Hepatocyte (in vitro differentiated cells): ENCODE measurements at places on chromosomes 16 and 17. TPM values are rescaled to one million over a fixed set of nuclear protein-coding genes. Genes with fewer than 3 reads are reported as not detected.
A peak's percentile ranks its signal among the peaks of the same experiment; 100 is the strongest.

DNA sequence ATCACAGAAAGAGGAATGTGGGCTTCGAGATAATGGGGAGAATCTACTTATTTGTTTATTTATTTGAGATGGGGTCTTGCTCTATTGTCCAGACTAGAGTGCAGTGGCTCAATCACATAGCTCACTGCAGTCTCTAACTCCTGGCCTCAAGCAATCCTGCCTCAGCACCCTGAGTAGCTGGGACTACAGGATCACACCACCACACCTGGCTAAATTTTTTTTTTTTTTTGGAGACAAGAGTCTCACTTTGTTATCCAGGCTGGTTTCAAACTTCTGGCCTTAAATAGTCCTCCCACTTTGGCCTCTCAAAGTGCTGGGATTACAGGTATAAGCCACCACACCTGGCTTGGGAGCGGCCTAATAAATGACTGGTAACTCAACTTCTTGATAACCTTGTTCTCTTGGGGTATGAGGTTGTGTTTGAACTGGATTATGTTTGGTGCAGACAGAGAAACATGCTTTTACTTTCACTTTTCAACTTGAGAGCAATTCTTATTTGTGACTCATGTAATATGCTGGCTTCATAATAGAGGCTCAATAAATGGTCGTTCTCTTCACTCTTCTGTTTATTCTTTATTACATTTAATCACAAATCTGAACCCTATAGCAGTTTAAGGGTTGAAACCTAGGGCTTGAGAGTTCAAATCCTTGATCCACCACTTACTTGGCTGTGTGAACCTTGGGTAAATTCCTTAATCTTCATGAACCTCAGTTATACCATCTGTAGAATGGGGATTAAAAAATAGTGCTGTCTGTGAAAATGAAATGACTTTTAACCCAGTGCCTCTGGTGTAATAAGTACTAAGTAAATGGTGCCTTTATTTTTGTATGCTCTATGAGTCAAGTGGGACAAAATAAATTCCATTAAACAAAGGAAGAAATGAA lies 129.1 kb upstream of the HS3ST2 start:
- H3K4me1 ChIP-seq = no peaks in the 10 kb centered on the region
- peak overlapping the region; percentile 41 for H3K27ac ChIP-seq
- no peak overlapping the region for H3K4me3 ChIP-seq
- no peak for DNase-seq

DNA sequence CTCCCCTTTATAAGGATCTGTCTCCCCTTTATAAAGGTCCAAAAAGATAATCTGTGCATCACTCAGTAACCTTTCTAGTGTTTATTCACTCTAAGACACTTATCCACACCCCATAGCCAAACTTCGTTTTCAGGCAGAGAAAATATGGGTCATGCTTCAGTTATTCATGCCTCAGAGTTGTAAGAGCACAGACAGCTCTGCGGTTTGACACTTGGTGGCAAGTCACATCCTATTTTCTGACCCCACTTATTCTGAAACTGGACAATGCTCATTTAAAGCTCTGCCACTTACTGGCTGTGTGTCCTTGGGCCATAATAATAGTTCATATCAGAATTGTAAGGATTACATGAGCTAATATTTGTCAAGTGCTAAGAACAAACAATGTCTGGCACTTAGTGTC lies 2.0 kb upstream of the KRTAP2-1 start:
- no peak overlapping the region for H3K4me3 ChIP-seq
- H3K36me3 ChIP-seq = no peaks in the 10 kb centered on the region
- H3K27ac ChIP-seq = peak overlapping the region; percentile 15
- no peaks in the 10 kb centered on the region for H3K27me3 ChIP-seq
- DNase-seq = no peak

DNA sequence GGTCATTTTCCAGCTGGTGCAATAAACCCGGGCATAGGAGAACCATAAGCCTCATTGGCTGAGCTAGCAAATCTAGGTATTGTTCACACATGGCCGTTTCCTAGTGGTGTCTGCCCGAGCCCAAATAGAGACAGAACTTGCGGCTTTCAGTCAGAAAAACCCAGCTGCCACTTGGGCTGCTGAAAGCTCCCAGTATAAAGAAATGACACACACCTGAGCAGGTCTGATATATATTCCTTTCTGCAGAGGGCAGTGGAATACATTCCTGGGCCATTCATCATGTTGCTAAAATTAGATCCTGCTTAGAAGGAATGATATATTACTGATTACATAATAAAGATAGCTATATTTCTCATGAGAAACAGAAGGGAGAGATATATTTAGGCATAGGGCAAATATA lies 83.9 kb upstream of the IRX5 start:
- H3K4me3 ChIP-seq = no peak overlapping the region
- no peaks in the 10 kb centered on the region for H3K4me1 ChIP-seq
- H3K36me3 ChIP-seq = no peaks in the 10 kb centered on the region
- DNase-seq = peak; percentile 68

- no peak overlapping the region for H3K27ac ChIP-seq
- H3K4me1 ChIP-seq = peaks cover 5% of the 10 kb centered on the region
- no peaks in the 10 kb centered on the region for H3K36me3 ChIP-seq
These were observed 4.6 kb upstream of the DYNLRB2 start for GRCh38 chr16:80536238-80536637.

DNA sequence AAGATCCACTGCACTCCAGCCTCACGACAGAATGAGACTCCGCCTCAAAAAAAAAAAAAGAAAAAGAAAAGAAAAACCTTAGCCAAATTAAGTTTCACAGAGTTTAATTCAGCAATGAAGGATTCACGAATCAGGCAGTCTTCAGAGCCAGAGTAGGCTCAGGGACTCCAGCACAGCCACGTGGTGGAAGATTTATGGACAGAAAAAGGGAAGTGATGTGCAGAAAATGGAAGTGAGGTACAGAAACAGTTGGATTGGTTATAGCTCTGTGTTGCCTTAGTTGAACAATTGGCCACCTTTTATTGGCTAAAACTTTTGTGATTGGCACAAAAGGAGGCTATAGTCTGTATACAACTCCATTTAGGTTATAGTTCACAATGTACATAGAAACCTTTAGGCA lies 256.6 kb downstream of the HS3ST3B1 start:
- H3K36me3 ChIP-seq = no peaks in the 10 kb centered on the region
- H3K27ac ChIP-seq = no peak overlapping the region
- H3K4me1 ChIP-seq = no peaks in the 10 kb centered on the region

GRCh38 chr17:66950886-66951604 lies 13.5 kb upstream of the CACNG4 start:
- H3K27me3 ChIP-seq = no peaks in the 10 kb centered on the region
- DNase-seq = no peak
- H3K4me1 ChIP-seq = peaks cover 27% of the 10 kb centered on the region
- H3K4me3 ChIP-seq = no peak overlapping the region
- peak overlapping the region; percentile 92 for H3K27ac ChIP-seq

- peak overlapping the region; percentile 79 for H3K27ac ChIP-seq
- H3K27me3 ChIP-seq = no peaks in the 10 kb centered on the region
- H3K36me3 ChIP-seq = no peaks in the 10 kb centered on the region
- peaks cover 47% of the 10 kb centered on the region for H3K4me1 ChIP-seq
- DNase-seq = peak; percentile 84
These were observed 15.9 kb downstream of the B9D1 start for GRCh38 chr17:19346351-19347255.

DNA sequence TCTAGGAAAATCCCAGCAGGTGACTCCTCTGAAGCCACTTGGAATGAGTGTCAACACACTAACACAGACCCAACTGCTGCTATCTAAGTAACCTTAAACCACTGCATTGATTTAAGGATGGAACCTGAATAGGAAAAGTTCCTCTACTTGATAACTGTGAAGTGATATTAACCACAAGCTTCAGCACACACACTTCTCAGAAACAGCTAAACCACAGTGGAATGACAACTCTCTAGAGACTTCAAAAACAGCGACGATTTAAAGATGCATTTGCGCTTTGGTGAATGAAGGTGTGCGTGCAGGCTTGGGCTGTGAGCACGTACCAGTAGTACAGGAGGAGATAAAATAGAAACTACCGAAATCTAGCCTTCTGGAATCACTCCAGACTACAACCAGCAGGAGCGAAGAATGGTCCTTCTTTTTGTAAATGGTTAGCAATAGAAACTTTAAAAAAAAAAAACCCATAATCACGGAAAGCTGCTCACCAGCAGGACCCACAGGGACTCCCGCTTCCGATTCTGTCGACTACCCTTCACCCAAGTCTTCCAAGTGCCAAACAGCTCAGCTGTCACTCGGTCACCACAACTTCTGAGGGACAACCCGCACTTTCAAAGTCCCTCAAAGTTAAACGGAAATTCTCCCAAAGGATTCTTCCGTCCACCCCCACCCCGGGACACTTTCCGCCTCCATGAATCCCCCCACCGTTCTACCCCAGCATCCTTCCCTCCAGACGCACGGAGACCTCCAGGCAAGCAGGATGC lies 137.7 kb upstream of the CORO6 start:
- no peaks in the 10 kb centered on the region for H3K36me3 ChIP-seq
- H3K4me1 ChIP-seq = no peaks in the 10 kb centered on the region
- peak overlapping the region; percentile 56 for H3K4me3 ChIP-seq
- H3K27me3 ChIP-seq = no peaks in the 10 kb centered on the region

Gene MLKL
- 3.3 and 5.6 TPM in 2 replicates for total RNA-seq

Gene KRTAP4-6
- total RNA-seq = not detected in 2 replicates

- no peak overlapping the region for H3K4me3 ChIP-seq
- H3K27me3 ChIP-seq = no peaks in the 10 kb centered on the region
- no peak for DNase-seq
- no peaks in the 10 kb centered on the region for H3K4me1 ChIP-seq
- no peak overlapping the region for H3K27ac ChIP-seq
These were observed 28.2 kb downstream of the LAT start for GRCh38 chr16:29012913-29013553.

Gene CA5A
- 1.7 and 1.9 TPM in 2 replicates for total RNA-seq
